Activated CD4-positive, alpha-beta T cell treated with anti-CD3 and anti-CD28 coated beads, Interleukin-2, amount 50 U/mL, for 48 hours (primary cell): ENCODE measurements at places on chromosomes 1 and 21.

GRCh38 chr1:25477448-25478034 lies 46.8 kb downstream of the MACO1 start:
- DNase-seq: no peak

DNA sequence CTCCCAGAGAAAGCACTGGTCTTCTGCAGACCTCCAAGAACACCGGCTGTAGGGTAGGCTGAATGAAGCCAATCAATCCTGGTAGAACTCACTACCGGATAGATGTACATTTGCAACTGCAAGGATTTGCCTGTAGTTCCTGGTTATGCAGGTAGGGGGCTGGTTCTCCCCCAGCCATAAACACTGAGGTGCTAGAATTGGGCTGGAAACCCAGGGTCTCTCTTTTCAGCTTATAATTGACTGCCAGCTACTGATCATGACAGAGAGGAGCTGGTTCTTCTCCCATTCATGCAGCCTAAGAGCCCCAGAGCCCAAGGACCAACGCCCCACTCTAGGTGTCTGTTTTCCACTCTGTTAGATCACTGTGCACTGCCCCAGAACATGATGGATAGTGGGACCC lies 21.5 kb upstream of the MTARC2 start:
- DNase-seq: no peak

GRCh38 chr1:182525342-182525741 lies 63.7 kb downstream of the RNASEL start:
- no peak for DNase-seq

- no peak for DNase-seq
Observed at GRCh38 chr1:20726932-20727745, 5.4 kb downstream of the SH2D5 start.
